Retinal pigment epithelial cell (primary cell): ENCODE measurements at places on chromosomes 1 and 21.

DNA sequence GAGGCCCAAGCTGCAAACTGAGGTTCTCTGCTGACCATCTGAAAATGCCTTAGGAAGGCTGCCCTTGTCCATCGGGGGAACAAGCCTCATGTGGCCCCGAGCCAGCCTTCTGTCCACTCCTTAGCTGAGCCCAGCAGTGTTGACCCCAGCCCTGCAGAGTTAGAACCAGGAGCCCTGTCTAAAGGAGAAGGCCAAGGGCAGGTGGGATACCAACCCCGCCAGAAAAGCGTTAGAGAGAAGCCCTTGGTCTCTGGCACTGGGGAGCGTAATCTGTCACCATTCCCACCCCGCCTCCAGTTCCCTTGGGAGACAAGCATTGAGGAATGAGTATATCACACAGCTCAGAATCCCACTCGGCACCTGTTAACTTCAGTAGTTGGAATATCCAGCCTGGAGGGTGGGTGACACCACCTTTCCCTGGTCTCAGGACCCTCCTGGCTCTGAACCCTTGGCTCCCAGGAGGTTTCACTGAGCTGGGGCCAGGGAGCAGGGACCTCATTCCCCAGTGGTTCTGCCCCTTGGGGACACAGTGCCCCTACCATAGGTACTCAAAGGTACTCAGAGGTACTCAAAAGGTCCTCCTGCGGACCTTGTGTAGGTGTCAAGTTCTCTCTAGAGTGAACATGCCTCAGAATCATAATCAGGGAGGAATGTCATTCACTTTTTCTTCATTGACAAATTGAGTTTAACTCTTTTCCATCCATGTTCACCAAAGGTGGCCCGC lies 16.4 kb downstream of the ETS2 start:
- no peak for DNase-seq

DNA sequence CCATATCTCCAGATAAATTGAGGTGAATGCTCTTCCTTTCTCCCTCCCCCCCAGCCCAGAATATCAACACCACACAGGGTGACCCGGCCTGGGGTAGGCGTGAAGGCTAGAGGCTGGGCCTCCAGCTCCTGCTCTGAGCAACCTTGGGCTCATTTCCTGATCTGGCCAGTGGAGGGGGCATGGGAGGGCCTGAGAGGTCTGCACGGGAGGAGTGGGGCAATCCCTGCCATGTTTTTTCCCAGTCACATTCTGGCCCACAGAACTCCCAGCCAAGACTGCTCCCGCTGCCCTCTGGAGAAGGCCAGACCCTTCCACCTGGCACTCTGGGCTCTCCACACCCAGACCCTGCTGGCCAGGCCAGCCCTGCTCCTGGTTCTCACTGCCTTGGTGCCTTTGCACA lies 3.9 kb downstream of the CLDN19 start:
- DNase-seq = no peak

GRCh38 chr1:40264354-40264781 lies 6.3 kb downstream of the ZMPSTE24 start:
- DNase-seq = no peak

DNA sequence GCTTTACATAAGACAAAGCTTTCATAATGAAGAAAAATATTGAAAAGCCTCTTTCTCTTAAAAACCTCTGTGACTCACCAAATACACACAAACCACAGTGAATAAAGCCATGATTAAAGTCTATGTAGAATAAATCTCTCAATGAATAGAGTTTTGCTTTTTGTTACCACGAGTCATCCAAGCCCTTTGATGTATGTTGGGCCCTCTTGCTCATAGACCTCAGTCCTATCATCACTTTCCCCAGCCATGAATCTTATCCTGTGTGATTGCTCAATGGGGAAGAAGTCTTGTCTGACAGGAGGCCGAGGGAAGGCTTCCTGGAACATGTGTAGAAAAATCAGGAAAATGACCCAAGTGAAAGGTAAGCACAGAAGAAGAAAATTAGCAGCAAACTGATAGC lies 60.8 kb downstream of the NGF start:
- DNase-seq = no peak

DNA sequence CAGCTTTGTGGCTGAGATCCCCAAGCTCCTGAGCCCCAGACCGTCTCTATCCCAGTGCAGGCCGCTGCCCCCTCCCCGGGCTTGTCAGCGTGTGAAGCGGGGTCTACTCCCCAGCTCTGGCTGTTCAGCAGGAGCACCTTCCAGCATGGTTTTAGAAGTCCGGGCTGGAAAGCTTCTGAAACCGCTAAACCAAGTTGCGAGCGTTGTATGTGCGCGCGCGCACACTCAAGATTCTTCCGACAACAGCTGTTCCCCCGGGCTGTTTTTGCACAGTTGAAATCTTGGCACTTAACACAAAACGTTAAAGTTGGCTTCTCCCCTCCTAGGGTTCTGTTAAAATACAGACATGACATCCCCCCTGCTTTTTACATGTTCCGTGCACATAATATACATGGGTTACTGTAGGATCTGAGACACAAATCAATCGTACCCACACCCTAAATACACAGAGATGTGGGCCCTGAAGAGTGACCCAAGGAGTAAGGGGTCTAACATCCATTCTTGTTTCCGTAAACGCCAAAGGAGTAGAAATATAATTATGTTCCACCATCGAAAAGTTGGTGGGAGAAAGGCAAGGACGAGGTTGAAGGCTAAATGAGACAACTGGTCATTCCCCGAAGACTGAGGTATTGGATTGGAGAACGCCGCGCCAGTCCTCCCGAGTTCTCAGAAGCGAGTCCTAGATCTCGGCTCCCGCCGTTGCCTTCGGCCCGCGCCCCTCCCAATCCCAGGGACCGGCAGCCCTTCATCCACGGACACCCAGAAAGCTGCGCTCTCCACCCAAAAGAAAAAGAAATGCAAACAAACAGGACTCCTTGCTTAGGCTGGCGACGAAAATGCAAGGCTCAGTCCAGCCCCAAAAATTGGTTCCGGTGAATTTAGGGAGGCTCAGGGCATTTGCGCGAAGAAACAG lies 1.3 kb downstream of the TBX15 start:
- DNase-seq = no peak

- DNase-seq = no peak
Observed at GRCh38 chr1:52814465-52814864, 28.1 kb upstream of the ZYG11A start.

- DNase-seq = no peak
Observed at GRCh38 chr1:21266119-21266774, 24.0 kb downstream of the ECE1 start.

DNA sequence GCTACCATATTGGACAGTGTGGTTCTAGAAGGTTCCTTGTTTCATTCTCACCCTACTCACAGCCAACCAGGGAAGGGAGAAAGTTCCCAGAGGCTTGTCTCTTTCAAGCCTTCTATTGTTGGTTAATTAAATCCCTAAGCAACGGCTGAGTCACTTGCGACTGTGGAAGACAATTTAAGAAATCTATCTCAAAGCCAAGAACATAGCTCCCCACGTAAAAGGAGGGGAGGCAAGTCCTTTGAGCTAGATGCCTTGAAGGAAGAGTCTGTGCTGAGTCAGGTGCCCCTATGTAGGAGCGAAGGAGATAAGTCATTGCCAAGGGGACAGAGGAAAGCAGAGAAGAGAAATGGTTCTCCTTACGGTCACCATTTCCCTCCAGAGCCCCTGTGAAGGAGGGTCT lies 79.4 kb upstream of the PPP2R5A start:
- no peak for DNase-seq

DNA sequence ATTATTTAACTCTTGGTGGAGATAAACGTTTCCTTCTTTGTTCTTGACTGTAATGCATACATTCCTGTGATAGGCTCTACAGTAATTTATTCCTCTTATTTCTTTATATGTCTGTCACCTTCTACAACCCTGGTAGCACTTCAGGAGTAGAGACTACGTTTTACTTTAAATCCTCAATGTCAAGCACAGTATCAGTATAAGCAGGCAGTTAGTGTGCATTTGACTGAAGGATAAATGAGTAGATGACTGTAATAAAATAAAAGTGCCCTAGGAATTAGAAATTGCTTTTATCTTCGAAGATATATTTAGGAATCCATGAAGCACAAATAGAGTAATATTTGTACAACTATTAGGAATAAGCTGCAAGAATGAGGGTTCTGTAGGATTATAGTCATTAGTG lies 599.6 kb upstream of the PRMT6 start:
- DNase-seq = no peak

DNA sequence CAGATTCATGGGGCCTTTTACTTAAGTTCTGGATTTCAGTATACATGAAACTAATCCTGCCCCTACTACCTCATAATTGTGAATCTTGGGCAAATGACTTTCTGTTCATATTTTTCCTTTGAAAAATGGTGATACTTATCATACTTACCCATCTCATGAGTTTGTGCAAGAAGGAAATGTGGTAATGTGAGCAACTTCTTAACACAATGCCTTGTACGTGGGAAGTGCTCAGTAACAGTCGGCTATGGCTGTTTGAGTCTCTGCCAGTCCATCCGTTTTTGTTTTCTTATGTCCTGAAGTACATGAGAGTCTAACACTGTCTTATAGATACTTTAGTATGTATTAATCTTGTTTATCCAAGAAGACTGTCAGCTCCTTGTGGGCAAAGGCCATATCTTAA lies 86.5 kb downstream of the PATJ start:
- no peak for DNase-seq

DNA sequence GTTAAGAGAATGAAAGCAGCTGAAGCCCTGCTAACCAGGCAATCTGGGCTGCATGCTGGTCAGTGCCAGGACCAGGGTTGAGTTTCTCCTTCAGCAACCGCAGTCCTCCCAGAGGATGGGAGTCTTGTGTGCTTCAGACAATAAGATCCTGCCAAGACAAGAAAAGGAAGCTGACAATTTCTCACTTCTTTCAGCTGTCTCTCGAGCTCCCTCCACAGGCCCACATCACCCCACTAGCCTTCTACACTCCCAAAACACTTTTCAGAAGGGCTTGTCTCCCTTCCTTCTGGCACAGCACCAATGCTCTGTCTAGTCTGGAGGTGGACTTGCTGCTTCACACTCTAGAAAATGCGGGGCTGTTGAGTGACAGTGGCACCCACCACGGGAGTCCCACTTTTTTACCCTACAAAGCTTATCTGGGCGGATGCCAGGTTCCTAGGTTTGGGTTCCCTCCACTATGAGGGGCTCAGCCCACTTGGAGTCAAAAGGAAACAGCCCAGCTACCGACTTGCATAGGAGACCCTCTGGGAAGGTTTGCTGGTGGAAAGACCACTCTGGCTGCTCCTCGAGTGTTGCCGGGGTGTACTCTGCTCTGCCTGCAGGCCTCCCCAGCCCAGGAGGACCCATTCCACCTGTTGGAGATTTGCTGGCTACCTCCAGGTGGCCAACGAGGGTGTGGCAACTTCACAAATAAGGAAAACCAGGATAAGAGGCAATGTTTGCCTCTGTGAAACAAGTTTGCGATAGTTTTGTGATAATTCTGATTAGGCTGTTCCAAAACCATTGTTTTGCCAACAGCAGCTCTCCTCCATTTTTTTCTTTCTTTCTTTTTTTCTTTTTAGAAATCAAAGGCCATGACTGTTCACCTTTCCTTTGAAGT lies 68.9 kb downstream of the TENT5C start:
- no peak for DNase-seq

DNA sequence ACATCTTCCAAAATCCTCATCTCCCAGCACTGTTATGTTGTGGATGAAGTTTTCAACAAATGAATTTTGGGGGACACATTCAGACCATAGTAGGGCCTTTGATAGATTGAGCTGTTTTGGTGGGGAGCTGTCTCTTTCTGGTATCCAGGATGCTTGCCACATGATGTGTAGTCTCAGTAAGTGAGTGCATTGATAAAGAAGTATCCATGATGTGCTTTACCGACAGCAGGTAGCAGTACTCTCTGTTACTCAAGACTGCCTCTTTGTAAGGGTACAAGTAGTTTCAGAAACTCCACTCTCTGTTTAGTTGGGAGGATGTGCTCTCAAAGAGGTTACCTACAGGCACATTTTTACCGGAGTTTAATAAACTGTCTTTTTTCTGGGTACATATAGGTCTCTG lies 26.5 kb downstream of the DYRK1A start:
- no peak for DNase-seq

GRCh38 chr1:80066060-80066459 lies 1059.5 kb upstream of the ADGRL4 start:
- no peak for DNase-seq

DNA sequence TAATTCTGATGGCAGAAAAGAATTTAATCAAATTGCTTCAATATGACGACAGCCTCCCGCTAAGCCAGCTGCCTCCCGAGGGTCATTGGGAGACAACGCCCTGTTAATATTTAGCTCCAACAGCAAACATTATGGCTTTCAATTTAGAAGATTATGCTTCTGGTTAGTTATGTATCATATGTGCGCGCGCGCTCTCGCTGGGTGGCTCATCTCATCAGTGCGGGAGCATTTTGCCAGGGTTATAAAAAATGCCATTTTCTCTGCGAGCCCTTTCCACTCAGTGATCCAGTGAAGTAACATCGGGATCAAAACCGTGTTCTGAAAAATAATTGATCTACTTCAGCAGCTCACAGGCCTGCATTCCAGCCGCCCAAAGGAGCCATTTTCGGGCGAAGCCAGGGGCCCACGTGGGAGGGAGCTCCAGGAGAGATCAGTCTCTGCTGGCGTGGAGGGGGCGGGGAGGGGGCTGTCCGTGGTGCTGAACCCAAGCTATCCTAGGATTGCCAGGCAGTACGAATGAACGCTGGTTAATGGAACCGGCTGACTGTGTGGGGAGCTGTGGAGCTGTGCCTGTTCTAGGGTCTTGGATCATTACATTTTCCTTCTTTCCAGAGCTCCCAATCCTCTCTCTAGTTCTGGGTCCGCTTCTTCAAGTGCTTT lies 219.1 kb upstream of the ZC3H12A start:
- DNase-seq = no peak

GRCh38 chr21:39775816-39776215 lies 30.8 kb downstream of the IGSF5 start:
- DNase-seq = no peak

DNA sequence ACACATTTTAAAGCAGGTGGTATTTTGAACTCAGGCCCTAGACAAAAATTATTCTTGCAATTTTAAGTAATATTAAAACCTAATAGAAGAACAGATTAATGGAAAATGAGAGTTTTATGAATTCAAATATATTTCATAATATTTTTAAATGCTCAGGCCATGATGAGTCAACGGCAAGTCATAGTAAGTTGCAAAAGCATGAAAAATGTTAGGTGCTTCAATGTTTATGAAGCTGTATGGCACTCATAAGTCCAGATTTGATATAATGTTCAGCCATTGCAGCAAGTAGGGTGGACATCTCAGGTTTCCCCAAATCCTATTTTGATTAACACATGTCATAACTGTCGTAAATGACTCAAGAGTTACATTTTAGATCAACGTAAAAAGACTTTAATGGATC lies 112.6 kb downstream of the GRIK1 start:
- DNase-seq = no peak

- no peak for DNase-seq
Observed at GRCh38 chr1:113416496-113416895, 26.2 kb downstream of the MAGI3 start.

DNA sequence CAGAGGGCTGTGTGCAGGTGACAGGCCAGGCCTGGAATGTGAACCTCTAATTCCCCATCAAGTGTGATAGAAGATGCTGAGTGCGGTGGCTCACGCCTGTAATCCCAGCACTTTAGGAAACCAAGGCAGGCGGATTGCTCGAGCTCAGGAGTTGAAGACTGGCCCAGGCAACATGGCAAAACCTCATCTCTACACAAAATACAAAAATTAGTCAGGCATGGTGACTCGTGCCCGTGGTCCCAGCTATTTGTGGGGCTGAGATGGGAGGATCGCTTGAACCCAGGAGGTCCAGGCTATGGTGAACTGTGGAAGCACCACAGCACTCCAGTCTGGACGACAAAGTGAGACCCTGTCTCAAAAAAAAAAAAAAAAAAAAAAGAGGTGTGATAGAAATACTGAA lies 40.1 kb upstream of the PUM1 start:
- no peak for DNase-seq
